Sciatic nerve (tissue), 2 donors: ENCODE measurements at places on chromosomes 6 and 20.

- no peak for DNase-seq
Observed at GRCh38 chr6:3549314-3549940, 92.6 kb upstream of the SLC22A23 start.

GRCh38 chr20:17601957-17602356 is 32.1 kb downstream of the DSTN start:
- no peak for DNase-seq

DNA sequence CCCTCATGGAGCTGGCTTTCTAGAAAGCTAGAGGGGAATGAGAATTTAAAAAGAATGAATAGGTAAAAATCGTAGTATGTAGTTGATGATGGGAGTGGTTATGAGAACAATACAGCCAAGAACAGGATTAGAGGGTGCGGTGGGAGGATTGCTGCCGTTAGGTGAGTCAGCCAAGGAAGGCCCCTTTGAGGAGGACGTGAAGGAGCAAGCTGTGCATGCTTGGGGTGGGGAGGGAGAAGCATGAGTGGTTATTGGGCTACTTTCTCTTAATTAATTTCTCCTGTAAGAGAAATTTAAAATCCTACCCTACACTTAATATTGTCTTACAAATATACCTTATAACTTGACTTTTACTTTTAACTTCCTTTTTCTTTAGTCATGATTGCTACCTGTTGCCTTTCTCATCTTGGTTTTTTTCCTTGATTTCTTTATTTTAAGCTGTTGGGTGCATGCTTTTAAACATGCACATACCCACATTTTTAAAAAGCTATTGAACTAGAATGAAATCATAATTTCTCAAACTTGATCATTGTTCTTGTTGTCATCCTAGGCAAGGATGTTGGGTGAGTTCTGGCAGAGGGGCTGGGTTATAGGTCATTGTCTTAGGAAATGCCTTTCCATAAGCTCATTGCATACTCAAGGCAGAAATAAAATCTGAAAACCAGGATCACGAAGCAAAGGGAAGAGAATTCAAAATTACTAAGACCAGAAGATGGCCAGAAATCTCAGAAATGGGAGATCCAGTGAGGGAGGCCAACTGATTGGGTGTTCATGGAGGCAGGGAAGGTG is 114.5 kb downstream of the TCP11 start:
- no peak for DNase-seq

DNA sequence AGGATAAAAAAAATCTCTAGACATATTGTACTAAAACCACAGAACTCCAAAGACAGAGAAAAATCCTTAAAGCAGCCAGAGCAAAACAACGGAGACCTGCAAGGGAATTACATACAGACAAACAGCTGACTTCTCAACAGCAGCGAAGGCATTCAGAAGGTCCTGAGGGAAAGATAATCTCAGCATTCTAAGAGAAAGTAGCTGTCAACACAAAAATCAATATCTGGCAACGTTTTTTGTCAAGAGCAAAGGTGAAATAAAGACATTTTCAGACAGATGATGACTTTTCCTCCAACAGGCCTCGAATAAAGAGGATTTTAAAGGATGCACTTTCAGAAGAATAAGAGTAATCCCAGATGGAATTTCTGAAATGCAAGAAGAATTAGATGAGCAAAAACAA is 6.1 kb upstream of the SCGN start:
- DNase-seq, result no peak

GRCh38 chr6:140744659-140745320 is 1370.3 kb upstream of the CITED2 start:
- no peak for DNase-seq
